NCI-H1930 (cell line): ENCODE measurements at places on chromosomes 11 and 22.

DNA sequence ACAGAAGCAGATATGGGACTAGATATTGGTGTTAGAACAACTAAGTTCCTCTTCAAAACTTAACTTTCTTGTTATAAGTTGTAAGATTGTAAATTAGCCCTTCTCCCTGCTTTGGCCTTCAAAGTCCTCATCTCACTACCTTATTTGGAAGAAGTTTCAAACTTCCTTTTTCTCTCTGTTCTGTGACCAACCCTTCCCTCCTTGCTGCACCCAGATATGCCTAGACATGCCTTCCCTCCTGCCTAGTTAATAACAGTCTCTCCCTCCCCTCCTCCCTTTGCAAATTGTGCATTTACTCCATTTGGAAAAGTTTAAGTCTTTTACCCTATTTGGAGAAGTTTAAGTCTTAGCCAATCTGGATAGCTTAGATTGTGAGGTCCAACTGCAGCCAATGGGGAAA lies 4.9 kb downstream of the OR52K2 start:
- no peak for DNase-seq

DNA sequence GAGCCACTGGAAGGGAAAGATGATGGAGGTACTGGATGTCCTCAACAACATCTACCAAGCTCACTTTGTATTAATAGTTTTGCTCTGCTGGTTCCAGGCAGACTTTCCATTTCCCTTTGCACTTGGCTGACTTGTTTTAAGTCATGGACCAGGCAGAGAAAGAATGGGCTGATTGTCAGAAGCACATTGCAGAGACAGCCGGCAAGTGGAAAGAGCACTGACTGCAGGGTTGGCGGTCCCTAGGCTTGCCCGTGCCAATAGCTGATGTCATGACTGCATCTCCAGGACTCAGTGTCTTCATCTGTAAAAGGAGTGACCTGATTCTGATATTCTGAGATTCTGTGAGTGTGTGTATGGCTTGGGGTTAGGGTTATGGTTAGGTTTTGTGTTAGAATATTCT lies 20.9 kb upstream of the NNMT start:
- no peak for DNase-seq

- no peak for DNase-seq
These were observed 69.9 kb downstream of the MN1 start for GRCh38 chr22:27731621-27732020.

GRCh38 chr11:79330651-79331050 lies 110.2 kb downstream of the TENM4 start:
- DNase-seq, result no peak
